CD4-positive, alpha-beta memory T cell (primary cell): ENCODE measurements at places on chromosomes 2 and 18.

DNA sequence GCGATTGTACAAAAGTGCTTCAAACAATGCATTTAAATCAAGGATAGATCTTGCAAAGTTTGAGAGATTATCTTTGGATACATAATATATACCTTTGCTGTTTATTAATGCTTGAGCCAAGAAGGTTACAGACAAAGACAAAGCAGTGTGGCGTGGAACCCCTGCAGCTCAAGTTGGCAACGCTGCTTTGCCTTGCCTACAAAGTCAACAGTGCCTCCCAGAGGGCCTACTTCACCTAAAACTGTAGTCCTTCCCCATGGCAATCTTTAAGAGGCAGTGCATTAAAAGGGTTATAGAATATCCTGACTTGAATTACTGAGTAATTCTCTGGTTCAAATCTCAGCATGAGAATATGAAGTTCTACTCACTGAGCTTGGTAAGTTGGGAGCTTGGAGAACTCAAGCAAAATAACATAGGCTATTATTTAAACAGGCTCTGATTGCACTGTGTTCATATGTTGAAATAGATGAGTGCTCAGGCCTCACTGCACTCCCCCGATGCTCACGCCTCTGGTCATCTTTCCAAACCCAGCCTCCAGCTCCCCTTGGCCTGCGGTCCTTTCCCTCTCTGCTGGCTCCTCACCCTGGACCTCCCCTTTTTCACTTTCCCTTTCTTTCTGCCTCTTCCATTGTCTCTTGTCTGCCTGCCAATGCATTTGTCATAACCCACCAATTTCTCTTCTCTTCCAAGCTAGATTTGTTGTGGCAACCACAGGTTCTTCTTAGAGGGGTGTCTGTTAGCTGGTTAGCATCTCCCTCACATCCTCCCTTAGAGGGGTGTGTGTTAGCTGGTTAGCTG, 96.5 kb downstream of the MYT1L start:
- no peak for DNase-seq

DNA sequence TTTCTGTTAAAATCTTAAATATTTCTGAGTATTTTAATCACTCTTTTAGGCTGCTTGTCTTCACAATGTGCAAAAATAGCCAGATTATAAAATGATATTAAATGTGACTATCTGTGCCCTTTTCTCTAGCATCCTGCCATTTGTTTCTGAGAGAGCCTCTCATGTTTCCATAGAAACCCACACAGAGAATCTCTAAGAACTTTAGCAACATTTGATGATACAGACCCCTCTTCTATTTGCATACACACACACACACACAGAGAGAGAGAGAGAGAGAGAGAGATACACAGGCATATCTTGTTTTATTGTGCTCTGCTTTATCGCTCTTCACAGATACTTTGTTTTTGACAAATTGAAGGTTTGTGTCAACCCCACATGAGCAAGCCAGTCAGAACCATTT, 134.5 kb upstream of the DDX18 start:
- no peak for DNase-seq

- no peak for DNase-seq
Measured at GRCh38 chr2:205807758-205808157, 125.5 kb downstream of the NRP2 start.

- no peak for DNase-seq
Measured at GRCh38 chr2:42829671-42830440, 37.5 kb upstream of the HAAO start.

- no peak for DNase-seq
Measured at GRCh38 chr2:71793926-71794325, 340.6 kb downstream of the DYSF start.

GRCh38 chr18:66211749-66212148, 392.1 kb downstream of the CDH19 start:
- DNase-seq: no peak

DNA sequence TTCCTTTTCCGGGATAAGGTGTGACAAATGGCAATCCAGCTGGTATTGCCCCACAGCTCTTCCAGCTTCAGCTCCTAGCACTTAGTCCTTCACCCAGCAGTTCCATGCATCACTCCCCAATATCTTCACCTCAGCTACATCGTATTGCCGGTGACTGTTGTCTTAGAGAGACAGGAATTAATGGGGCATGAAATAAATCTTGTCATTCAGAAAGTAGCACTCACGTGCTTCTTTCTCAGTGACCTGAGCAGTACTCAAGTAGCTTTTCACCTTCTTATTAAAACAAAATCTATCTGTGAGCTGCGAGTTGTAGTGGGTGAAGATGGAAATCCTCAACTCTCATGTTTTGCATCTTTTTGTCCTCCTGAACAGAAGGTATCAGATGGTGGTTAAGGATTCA, 72.8 kb downstream of the PTH2R start:
- no peak for DNase-seq
